ENCODE measurements at places on chromosomes 1 and 21.

DNA sequence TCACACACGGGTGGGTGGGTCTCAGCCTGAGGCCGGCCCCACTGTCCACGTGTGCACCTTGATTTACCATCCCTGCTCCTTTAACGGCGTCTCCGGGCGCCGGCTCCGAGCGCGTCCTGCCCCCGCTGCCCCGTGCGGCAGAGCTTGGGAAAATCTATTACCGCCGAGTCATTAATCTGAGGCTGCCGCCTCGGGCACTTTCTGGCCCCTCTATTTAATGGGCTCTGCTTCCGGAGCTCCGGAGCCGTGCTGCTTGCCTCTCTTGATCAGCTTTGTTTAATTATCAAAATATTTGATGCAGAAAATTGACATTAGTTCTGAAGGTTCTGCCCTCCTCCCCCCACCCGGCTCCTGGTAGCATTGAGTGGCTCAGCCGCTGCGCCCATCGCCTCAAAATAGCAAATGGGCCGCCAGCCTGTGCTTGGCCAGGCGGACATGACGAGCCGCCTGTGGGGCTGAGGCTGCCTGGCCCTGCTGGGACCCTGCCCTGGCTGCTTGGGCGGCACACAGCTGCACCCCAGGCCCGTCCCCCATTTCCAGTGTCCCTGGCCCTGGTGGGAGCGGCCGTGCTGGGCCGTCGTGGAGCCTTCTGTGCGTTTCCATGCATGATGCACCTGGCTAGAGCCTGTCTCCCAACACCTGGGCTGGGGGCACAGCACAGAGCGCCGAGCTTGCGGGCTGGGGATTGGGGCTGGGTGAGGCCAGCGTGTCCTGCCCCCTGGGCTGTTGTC is 81.6 kb upstream of the TTC34 start:
- DNase-seq: no peak

- no peak for DNase-seq
These were observed 125.0 kb upstream of the HOOK1 start for GRCh38 chr1:59689730-59690129.

- no peak for DNase-seq
These were observed 61.9 kb downstream of the NFASC start for GRCh38 chr1:204932573-204932909.

DNA sequence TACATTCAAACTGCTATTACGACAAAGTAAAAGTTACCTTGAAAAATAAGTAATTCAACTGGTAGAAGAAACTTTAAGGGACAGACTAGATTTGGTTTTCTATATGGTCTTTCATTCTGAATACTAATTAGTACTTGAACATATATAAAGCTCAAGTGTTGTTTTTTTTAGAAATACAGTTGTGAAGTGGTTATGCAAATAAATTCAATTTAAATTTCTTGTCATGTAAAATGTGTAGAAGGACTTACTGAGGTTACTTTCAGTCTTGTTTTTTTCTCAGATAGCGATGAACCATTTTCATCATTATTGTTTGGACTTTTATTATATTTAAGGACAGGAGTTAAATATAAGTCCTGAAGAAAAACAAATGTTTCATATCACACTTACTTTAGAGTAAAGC is 24.4 kb downstream of the HS2ST1 start:
- no peak for DNase-seq

DNA sequence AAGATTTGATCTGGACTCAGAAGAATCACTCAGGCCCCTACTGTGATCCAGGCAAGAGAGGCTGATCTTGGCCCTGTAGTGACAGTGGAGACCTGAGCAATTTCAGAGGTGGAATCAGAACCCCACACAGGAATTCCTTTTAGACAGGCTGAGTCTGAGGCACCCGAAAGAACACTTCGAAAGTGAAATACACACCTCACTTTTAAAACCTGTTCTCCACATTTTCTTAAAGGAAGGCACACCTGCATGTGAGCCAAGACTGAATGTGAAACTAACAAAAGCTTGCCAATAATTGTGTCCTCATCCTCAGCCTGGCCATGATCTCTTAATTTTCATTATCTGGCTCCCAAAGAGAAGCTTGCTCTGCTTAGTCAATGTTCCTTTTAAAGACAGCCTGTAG is 32.2 kb downstream of the SIPA1L2 start:
- DNase-seq: no peak

- no peak for DNase-seq
These were observed 5.1 kb downstream of the CLCNKA start for GRCh38 chr1:16026723-16027484.

DNA sequence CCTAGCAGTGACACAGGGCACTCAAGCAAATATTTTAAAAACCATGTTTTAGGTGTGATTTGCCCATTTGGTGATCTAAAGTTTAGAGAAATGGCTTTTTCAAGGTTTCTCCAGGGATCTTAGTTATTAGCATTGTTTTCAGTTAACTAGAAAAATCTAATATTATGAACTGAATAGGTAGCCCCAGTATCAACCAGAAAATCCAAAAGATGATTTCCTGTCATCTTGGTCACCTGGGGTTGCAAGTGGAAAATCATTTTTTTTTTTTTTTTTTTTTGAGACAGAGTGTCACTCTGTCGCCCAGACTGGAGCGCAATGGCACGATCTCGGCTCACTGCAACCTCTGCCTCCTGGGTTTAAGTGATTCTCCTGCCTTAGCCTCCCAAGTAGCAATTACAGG is 106.6 kb upstream of the FMN2 start:
- no peak for DNase-seq

DNA sequence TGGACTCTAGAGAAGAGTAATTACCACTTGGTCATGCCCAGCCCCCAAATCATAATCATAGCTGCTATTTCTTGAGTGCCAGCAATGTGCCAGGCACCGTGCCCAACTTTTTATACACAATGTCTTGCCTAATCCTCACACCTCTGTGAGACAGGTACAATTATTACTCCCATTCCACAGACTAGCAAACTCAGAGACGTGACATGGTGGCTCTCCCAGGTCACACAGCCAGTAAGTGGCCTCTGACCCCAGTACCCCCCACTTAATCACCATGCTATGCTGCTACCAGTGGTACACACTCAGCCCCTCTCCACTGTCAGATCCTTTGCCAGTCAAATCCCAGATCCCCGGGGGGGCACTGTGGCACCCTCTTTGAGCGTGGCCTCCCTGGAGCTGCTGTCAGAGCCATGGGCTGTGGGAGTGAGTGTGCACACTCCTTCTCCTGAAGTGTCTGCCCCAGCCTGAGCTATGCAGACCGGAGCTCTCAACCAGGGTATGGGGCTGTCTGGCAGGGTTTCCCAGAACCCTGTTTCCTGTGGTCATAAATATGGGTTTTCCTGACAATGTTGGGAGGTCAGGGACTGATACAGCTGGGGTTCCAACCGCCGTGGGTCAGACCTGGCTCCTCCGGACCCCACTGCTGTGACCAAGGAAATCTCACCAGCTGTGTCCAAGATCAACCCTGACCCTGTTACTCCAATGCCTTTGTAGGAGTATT is 51.8 kb downstream of the LACTBL1 start:
- no peak for DNase-seq

GRCh38 chr1:225468270-225469020 is 40.6 kb upstream of the LBR start:
- no peak for DNase-seq

- DNase-seq: no peak
These were observed 14.6 kb downstream of the OPTC start for GRCh38 chr1:203508463-203509073.

DNA sequence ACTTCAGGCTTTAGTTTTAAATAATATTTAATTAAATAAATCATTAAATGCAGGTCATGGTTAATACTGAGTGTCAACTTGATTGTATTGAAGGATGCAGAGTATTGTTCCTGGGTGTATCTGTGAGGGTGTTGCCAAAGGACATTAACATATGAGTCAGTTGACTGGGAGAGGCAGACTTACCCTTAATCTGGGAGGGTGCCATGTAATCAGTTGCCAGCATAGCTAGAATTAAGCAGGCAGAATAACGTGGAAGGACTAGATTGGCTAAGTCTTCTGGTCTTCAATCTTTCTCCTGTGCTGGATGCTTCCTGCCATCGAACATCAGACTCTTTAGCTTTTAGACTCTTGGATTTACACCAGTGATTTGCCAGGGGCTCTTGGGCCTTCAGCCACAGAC is 85.3 kb downstream of the MAP3K21 start:
- no peak for DNase-seq

GRCh38 chr1:26530410-26530894 is 891 bp downstream of the RPS6KA1 start:
- no peak for DNase-seq

- DNase-seq: no peak
These were observed 634.9 kb downstream of the LMO4 start for GRCh38 chr1:87963556-87963955.

- no peak for DNase-seq
These were observed 9.2 kb downstream of the C1orf198 start for GRCh38 chr1:230858918-230859729.

GRCh38 chr1:3063379-3064295 is 5.4 kb upstream of the PRDM16 start:
- DNase-seq: no peak

DNA sequence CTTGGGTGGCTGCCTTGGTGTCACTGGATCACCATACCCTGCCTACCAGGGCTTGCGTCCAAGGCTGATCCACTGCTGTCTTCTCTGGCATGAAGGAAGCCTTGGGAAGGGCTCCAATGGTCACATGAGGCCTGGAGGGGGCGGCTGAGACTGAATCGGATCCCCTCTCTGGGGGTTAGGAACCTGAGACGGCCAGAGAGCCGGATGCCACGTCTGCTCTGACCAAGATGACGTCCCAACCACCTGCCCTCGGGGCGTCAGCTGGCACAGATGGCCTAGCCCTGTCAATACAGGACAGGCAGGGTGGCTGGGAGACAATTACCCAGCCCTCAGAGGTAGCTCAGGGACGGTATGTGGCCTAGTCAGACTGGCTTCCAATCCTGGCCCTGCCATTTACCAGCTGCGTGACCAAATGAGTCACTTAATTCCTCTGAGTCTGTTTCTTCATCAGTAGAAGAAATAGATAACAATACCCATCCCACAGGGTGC is 5.4 kb downstream of the TRIM62 start:
- no peak for DNase-seq

GRCh38 chr1:75083223-75083622 is 51.0 kb upstream of the LHX8 start:
- no peak for DNase-seq

DNA sequence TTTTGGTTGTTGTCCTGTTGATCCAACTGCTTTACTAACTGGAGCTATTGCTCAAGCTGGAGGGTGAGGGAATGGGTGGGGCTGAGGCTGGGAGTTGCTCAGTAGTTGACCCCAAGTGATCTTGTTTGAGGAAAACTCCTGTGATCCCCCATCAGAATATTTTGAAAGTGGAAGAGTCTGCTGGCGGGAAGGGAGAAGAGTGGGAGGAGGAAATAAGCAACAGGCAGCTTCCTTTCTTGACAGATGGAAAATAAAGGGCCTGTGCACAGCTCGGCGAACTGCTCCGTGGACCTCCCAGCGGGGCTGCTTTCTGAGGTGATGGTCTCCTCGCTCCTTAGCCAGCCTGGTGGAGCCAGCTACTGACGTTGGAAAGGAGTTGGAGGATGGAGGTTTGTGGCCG is 199.1 kb upstream of the LMO4 start:
- no peak for DNase-seq

DNA sequence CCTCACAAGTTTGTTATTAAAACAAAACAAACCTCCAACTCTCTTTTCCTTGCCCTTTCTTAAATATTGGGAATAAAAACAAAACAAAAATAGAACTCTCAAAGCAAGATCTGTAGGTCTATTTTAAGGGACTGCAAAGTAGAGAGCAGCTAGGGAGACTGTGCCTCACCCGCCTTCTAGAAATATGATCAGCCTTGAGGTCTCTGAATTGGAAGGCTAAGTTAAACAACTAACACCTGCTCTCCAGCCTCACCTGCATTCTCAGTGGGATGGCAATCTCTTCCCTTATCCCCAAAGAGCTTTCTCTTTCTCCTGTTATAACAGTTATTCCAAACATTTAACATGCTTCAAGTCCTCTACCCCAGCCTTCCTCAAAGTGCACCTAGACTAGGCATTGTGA is 75.5 kb upstream of the TNR start:
- DNase-seq: no peak

DNA sequence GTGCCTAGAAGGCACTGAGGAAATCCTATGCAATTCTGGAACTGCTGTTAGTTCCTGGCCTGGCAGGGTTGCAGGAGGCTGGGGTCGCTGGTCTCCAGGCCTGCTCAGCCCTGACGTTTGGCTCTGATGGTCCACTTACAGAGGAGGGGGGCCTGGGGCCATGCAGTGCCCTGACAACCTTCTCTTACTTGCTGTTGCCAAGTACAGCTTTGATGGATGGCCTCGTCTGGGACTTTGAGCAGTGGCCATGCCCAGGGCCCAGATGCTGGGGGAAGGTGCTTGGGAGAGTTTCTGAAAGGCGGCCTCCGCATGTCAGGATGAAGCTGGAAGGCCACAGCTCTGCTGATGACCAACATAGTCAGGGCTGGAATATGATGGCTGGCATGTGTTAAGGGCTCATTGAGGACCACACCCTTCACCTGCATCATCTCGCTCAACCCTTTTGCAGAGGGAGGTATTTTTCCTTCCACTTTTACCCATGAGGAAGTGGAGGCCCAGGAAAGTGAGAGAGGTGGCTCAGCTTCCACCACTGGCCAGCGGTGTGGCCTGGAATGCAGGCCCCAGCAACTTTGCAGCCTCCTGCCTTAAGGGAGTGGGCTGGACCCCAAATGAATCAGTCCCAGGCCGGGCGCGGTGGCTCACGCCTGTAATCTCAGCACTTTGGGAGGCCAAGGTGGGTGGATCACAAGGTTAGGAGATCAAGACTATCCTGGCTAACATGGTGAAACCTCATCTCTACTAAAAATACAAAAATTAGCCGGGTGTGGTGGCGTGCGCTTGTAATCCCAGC is 34.7 kb upstream of the LRRC3 start:
- DNase-seq: no peak

DNA sequence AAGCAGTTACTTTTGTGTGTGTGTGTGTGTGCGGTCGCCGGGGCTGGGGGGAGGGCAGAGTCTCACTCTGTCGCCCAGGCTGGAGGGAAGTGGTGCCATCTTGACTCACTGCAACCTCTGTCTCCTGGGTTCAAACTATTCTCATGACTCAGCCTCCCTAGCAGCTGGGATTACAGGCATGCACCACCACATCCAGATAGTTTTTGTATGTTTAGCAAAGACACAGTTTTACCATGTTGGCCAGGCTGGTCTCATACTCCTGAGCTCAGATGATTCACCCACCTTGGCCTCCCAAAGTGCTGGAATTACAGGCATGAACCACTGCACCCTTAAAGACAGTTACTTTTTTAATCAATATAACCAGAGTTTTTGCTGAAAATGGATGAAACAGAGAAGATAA is 207.0 kb downstream of the PTPRC start:
- no peak for DNase-seq

- DNase-seq: no peak
These were observed 39.5 kb upstream of the CNTN2 start for GRCh38 chr1:205003358-205004131.

- DNase-seq: no peak
These were observed 40.1 kb downstream of the SERTAD4 start for GRCh38 chr1:210272666-210273065.

DNA sequence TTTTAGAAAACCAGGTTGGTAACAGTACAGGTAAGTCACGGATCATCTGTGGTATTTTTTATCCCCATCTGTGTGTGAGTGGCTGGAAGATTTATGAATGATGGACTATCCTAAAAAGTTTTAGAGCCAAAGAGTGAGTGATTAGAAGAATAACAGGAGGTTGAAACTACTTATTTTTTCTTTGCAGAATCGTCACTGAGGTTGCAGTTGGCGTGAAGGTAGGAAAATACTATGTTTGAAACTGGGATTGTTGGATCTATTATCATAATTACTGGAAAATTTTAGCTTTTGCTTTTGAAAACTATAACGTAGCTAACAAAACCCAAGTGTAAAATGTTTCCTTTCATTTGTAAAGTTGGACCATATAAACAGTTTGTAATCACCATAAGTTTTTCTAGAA is 1.8 kb downstream of the PTBP2 start:
- DNase-seq: no peak

GRCh38 chr1:70084314-70084915 is 121.0 kb downstream of the LRRC40 start:
- DNase-seq: no peak
